ENCODE measurements at places on chromosomes 3 and 15. TPM values are rescaled to one million over a fixed set of nuclear protein-coding genes. Genes with fewer than 3 reads are reported as not detected.

The UBA7 gene
- 1.6 TPM for total RNA-seq

The C3orf20 gene
- total RNA-seq, result not detected

The ZBTB47 gene
- 19.6 TPM for total RNA-seq

The SPINT1 gene
- total RNA-seq, result 1.6 TPM

The PDZRN3 gene
- total RNA-seq, result 45.7 TPM

The MUC20 gene
- 2.0 TPM for total RNA-seq

The GOLGA8G gene
- total RNA-seq, result not detected

The FBXL22 gene
- 0.82 TPM for total RNA-seq

The SMCO1 gene
- total RNA-seq, result not detected

The MOBP gene
- 0.41 TPM for total RNA-seq

The LOXL1 gene
- total RNA-seq, result 2.4 TPM

The PEX5L gene
- 40.8 TPM for total RNA-seq

The CP gene
- not detected for total RNA-seq
